Retinal pigment epithelial cell (primary cell): ENCODE measurements at places on chromosomes 16 and 17.
A peak's percentile ranks its signal among the peaks of the same experiment; 100 is the strongest.

DNA sequence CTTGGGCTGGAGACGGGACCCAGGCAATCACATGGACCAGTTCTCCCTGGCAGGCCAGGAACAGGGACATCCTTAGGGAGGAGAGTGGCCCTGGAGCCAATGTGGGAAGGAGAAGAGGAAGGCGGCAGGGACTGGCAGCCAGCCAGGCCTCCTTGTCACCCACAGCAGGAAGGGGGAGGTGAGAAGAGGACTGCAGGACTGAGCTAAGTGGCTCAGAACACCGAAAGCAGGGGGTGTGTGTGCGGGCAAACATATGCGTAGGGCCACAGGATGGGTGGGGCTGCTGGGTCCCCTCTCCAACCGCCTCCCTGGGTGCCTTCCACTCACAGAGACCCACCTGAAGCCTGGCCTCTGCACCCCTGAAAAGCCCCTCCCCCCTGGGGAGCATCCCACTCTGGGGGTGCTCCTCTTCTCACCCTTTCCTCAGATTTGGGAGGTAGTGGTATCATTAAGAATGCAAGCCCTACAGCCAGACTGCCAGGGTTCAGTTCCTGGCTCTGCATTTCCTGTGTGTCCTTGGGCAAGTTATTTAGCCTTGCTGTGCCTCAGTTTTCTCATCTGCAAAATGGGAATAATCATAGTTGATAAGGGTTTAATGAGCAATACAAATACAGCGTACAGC, 8.1 kb downstream of the PNMT start:
- no peak for DNase-seq

DNA sequence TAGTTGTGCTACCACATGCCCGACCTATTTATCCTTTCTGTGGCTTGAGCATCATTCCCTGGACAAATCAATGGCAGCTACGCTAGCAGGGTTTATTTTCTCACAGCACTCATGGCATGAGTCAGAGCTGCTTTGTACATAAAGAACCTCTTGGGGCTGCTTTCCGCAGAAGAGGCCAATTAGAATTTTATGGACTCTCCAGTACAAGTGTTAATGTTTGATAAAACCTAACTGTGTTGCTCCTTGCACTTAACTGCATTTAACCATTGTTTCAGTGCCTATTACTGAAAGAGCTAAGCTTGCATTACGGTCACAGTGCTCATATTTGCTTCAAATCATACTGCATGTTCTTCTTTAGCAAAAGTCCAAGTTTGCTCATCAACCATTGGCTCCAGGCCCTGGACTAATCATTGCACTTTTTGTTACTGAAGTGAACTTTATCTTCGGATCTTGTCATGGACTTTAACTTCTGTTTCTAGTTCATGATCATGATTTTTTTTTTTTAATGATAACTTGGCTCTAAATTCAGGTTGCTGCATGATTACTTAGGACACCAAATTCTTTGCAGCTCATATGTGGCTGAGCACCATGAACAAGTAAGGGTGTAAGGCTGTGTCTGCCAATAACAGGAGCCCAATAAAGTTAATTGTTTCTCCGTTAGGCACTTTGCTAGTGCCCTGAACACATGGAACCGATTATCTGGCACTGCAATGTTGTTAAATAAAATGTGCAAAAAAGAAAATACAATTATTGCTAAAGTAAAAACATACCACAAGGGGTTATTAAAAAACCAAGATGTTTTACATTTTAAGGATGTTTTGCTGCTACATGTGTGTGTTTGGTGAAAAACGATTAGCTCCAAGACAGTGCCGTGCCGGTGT, 492.2 kb downstream of the KCNJ2 start:
- no peak for DNase-seq

- peak; percentile 48 for DNase-seq
Measured at GRCh38 chr16:51994597-51994996, 552.3 kb downstream of the TOX3 start.

DNA sequence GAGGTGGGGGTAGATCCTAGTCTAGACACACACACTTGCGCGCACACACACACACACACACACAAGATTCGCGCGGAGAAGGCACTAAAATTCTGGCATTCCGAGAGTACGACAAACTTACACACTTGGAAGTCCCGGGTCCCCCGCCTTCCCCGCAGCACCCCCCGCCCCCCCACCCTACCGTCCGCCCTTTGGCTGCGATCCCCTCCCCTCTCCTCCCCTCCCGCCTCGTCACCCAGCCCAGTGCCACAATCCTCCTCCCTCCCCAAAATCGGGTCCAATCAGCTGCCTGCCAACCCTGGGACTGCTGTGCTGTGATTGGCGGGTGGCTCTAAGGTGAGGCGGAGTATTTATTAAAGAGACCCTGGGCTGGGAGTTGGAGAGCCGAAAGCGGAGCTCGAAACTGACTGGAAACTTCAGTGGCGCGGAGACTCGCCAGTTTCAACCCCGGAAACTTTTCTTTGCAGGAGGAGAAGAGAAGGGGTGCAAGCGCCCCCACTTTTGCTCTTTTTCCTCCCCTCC, at the start of gene SOX9:
Gene SOX9 (plus strand): TSS at position 379 of the 522 bp plus-strand sequence. CDS start 372 bp downstream, outside the sequence.
- peak; percentile 95 for DNase-seq

DNA sequence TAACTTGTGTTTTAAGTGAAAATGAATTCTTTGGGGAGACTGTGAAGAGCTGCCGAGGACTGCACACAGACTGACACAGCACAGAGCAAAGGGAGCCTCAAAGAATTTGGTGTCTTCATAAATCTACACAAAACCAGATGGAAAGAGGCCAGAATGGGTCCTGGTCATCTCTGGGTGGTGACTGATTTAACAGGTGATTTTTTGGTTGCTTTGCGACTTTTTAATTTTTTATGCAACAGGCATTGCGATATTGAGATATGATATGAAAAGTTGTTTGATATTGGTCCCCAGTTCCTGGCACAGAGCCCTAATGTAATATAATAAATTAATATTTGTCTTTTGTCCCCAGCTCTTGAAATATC, 12.6 kb upstream of the EIF1 start:
- no peak for DNase-seq

GRCh38 chr17:60743799-60744198, 66.1 kb downstream of the BCAS3 start:
- peak; percentile 20 for DNase-seq

DNA sequence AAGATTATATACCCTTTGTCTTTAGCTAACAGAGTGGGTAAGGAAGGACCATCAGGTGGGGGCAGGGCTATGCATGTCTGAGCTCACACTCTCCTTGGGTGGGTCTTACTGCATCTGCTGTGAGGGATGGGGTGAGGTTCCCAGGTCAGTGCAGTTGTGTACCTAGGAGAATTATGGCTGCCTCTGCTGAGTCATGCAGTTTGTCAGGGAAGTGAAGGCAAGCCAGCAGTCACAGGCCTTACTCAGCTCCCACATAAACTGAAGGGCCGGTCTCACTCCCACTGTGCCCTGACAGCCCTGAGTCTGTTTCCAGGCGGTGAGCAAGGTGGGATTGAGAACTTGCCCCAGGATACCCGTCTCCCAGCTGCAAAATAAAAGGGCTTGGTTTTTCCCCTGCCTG, 328.6 kb downstream of the MAP2K6 start:
- DNase-seq: no peak
